ENCODE measurements at places on chromosomes 5 and 9.

DNA sequence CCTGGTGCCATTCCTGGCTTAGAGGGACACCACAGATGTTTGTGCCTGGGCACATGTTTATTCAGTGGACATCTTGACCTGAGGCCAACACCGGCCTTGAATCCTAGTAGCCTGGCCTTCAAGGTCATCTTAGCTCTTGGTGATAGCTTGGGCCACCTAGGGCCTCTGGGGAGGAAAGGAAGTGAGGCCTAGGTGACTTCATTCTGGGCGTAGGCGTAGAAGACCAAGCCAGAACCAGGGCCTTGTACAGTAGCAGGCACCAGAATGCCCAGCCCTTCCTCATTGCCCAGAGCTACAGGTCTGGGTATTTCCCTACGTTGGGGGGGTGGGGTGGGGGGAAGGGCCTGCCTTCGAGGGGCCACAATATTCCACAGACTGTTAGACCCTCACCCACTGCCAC is 33.8 kb downstream of the WNK2 start:
- no peak for DNase-seq

- DNase-seq: no peak
These were observed 21.8 kb downstream of the GLT6D1 start for GRCh38 chr9:135617538-135617900.

DNA sequence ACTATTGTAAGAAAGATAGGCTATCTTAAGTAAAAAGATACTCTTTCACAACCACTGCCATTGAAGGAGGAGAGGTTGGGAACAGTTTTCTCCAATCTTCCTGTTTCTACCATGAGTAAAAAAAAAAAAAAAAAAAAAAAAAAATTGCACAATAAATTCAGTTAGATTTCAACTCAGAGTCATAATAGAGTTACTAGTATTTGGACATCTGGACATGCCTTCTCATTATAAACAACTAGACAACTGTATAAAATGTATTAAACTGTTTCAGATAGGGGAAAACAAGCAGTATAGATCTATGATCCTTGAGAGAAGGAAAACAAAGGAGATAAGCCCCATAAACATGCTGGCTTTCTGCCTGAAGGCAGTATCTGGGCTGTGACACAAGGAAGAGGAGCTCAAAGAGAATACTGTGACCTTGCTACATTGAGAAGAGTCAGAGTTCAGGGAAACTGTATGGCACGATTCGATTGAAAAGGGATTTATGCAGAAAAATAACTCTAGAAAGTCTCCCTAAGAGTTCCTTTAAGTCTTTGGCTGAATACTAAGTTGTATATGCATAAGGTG is 249.2 kb upstream of the POU5F2 start:
- no peak for DNase-seq

DNA sequence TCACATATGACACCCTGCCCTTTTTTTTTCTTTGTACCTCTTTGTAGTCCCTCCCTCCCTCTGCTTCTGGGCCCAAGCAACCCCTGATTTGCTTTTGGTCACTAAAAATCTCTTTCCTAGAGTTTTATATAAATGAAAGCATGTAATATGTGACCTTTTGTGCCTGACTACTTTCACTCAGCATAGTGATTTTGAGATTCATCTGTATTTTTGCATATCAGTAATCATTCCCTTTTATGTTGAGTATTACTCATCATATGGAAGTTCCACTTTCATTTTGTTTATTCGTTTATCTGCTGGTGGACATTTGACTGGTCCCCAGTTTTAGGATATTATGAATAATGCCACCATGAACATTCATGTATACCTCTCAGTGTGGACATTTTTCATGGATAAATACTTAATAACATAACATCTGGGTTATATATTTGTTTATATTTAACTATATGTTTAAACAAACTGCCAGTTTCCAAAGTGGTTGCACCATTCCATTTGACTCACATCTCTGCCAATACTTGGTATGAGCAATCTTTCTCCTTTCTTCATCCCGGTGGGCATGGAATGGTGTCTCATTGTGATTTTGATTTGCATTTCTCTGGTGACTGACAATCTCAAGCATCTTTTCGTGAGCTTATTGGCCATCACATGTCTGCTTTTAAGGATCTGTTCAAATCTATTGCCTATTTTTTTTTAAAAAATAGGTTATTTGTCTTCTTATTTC is 115.7 kb upstream of the S1PR3 start:
- DNase-seq: no peak

- DNase-seq: no peak
These were observed 33.7 kb downstream of the NIM1K start for GRCh38 chr5:43225649-43226245.

- DNase-seq: no peak
These were observed 446.2 kb downstream of the SEMA5A start for GRCh38 chr5:9099689-9100088.

GRCh38 chr5:908172-908571 is 15.5 kb downstream of the TRIP13 start:
- no peak for DNase-seq

GRCh38 chr9:2919347-2919746 is 75.5 kb upstream of the PUM3 start:
- DNase-seq: no peak

DNA sequence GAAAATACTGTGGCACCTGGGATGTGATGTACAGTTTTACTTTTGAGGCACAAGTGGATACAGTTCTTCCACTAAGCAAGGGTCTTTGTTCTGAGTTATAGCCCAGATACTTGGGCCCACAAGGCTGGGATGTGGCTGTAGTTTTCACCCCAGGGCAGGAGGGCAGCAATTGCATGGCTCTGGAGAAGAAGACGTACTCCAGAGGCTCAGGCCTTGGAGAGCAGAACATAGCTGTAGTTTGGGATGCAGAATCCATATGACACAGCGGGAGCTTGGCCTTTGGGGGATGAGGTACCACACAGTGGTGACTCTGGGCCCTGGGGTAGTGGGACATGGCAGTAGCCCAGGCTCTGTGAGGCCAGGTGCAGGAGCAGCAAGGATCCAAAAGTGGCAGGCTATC is 110.8 kb upstream of the FSTL4 start:
- no peak for DNase-seq

DNA sequence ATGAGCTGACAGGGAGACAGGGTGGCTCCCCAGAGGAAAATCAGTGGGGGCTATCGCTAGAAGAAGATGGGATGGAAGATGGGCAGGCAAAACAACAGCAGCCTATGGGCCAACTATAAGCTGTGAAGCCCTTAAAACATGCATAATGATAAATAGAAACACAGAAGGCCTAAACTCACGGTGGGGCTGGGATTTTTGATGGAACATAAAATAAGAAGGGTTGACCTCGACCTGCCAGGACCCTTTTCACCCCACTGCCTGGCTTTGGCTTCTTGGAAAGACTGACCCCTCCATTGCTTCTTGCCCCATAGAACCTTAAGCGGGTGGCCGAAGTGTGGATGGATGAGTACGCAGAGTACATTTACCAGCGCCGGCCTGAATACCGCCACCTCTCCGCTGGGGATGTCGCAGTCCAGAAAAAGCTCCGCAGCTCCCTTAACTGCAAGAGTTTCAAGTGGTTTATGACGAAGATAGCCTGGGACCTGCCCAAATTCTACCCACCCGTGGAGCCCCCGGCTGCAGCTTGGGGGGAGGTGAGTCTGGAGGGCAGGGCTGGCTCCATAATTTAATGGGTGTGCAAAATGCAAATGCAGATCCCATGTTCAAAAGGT is 36.5 kb upstream of the SAP30L start:
- no peak for DNase-seq

GRCh38 chr9:33498387-33498786 is 24.7 kb upstream of the NOL6 start:
- DNase-seq: no peak

- no peak for DNase-seq
These were observed 13.2 kb downstream of the OR2K2 start for GRCh38 chr9:111316796-111317195.
